ENCODE measurements at places on chromosomes 4 and X.

DNA sequence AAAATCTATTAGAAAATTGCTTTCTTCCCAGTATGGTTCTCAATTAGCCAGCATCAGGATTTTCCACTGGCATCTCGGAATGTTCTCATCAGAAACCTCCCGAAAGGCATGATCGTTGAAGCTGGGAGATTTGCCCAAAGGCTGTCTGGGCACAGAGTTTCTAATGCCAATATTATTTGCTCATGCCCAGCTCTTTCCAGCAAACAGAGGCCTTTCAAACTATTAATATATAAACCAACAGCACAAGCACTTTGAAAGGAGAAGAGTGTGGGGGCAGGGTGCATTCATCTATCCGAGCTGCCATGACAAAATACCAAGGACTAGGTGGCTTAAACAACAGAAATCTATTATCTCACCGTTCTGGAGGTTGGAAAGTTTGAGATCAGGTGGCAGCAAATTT lies 88.3 kb upstream of the MSX1 start:
- DNase-seq: no peak

DNA sequence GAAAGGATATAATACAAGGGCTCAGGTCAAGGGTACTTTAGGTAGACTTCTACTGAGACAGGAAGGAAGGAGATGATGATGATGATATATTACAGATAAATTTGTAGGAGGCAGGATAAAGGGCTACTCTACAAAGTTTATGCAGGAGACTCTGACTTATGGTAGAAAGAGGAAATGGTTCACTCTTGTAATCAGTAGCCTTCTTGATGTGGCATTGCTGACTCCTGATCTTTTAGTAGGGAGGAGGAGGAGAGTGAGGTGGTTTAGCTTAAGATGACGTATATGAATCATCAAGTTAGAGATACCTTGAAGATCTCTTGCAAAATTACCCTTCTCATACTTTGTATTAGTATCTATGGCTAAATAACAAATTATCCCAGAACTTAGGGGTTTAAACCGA lies 4.7 kb downstream of the BLTP1 start:
- no peak for DNase-seq

DNA sequence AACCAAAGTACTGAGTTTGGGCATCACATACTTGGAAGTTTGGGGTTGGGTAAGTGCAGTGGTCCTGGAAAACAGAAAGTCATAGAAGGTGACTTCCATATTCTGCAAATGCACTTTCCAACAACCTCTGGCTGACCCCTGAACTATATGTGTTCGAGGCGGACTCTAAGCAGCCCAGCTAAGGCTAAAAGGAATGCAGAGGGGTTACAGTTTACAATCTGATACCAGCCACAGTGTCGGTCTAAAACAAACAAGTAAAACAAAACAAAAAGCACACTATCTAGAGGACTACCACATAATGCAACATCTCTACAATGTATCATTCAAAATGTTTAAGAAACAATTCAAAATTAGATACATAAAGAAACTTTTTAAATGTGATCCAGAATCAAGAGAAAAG lies 185.6 kb downstream of the ADAMTS3 start:
- DNase-seq: no peak

DNA sequence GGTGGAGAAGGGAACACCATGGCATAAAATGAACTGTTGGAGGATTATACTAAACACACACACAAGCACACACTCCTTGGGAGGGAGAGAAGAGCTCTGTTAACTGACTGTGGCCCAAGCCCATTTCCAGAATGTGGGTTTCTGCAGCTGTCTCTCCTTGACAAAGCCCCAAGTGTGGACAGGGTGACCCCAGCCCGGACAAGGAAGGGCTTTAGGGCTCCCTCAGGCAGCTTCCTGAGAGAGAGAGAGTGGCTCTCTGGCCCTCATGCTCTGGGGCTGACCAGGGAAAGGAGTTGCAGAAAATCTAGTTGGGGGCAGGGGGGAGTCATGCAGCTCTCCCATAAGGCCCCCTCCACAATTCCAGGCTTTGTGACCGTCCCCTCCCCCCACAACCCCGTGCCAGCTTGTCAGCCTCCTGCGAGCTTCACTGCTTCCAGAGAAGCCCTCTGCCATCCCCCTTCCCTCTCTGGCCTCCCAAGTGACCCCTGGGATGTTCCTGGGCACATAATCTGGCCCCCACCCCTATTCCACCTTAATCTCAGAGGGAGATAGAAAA lies 590 bp downstream of the ARHGEF9 start:
- DNase-seq: no peak

DNA sequence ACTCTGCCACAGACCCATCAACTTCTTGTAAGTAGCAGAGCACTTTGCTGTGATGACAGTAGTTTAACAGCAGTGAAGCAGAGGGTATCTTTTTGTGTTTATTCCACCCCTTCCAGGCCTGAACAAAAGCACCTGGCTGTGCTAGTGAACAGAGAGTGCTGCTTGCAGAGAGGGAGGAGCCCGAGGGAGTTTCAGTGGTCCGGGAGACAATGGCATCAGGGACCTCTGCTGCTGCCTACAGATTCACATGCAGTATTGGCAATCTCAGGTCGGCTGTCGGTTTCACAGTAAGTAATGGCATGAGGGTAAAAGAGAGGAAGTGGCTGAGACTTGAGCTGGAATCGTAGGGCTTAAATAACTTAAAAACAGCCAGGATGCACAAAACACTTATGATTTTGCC lies 755.8 kb downstream of the RPA4 start:
- DNase-seq: no peak

DNA sequence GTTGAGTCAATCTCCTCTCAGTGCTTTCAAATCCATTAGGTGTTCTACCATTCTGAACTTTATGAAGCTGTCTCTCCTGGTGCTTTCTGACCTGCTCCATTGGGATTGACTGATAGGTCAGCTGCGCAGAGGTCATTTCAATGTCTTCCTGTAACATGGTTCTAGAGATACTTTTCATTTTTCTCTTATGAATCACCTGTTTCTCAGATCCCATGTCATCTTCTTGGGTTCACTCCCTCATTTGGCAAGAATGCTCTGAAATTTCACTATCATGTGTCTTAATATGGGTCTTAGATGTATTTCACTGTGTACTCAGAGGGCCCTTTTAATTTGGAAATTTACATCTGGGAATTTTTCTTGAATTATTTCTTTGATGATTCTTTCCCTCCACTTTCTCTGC lies 13.8 kb upstream of the PGM2 start:
- no peak for DNase-seq

DNA sequence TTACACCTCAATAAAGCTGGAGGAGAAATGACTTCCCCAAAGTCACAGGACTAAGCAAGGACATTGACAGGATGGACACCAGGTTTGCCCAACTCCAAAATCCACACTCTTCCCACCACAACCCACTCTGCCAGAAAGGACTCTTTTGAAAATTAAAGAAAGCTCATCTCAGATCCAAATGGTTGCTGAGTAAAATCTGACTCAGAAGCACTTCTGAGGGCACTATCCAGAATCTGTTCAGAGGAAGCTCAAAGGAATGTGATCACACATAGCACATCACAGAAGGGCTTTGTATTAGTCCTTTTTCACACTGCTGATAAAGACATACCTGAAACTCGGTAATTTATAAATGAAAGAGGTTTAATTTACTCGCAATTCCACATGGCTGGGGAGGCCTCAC lies 155.5 kb downstream of the RAB28 start:
- DNase-seq: no peak

Data from activated CD8-positive, alpha-beta memory T cell treated with anti-CD3 and anti-CD28 coated beads, Interleukin-2, amount 50 U/mL, for 4 hours (primary cell).